ENCODE measurements at places on chromosomes 6 and 20. TPM values are rescaled to one million over a fixed set of nuclear protein-coding genes. Genes with fewer than 3 reads are reported as not detected.

DNA sequence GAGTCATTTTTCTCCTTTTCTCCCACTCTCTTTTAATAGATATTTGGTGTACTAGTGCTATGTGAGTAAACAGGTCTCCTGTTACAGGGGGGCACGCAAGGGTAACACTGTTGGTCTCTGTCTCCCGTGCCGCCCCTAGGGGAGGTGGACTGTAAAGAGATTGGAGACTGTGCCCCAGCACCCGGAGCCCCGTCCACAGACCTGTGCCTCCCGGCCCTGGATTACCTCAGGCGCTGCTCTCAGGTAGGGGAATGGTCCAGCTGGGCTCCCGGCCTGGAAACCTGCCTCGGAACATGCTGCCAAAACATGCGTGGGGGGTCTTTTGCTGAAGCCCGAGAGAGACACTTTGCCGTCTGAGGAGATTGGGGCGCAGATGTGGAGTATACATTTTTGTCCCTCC lies 66.4 kb upstream of the SMIM28 start:
- H3K4me3 ChIP-seq: no peak overlapping the region
- H3K27me3 ChIP-seq: no peaks in the 10 kb centered on the region
- H3K36me3 ChIP-seq: peaks cover 28% of the 10 kb centered on the region
- no peak for DNase-seq
- H3K27ac ChIP-seq: no peak overlapping the region

DNA sequence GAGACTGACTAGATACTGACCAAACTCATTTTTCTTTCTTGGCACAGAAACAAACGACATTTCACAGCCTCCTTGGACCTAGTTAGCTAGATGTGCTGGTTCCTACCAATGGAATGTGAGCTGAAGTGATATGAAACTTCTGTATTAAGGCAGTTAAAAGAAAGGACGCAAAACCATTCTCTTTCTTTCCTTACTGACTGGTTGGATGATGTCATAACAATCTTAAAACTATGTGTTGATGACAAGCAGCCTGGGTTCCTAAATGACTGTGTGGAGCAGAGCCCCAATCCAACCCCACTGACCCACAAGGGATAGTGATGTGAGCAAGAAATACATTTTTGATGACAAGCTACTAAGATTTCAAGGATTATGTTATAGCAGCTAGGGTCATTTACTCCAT lies 35.6 kb downstream of the CEP162 start:
- H3K4me1 ChIP-seq: no peaks in the 10 kb centered on the region
- H3K4me3 ChIP-seq: no peak overlapping the region
- no peaks in the 10 kb centered on the region for H3K27me3 ChIP-seq
- DNase-seq: no peak
- H3K36me3 ChIP-seq: peaks cover 56% of the 10 kb centered on the region

DNA sequence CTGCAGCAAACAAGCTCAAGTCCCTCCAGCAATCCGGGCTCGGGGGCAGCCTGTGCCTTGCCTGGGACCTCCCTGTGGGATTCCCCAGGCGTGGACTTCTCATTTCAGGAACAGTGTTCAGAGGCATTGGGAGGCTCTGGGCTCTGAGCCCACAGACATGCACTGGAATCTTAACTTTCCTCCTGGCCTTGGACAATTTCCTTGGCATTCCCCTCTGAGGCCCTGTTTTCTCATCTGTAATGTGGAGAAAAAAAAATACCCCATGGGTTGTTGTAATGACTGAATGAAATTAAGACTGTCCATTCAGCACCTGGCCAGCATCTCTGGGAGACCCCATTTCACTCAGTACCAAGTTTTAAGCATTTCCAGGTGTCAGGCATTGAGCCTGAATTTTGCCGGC lies 17.6 kb downstream of the BPIFB4 start:
- no peaks in the 10 kb centered on the region for H3K27me3 ChIP-seq
- H3K27ac ChIP-seq: no peak overlapping the region
- H3K4me3 ChIP-seq: no peak overlapping the region
- H3K4me1 ChIP-seq: no peaks in the 10 kb centered on the region
- DNase-seq: no peak
- H3K36me3 ChIP-seq: no peaks in the 10 kb centered on the region

GRCh38 chr6:79307321-79308036 lies 73.0 kb upstream of the HMGN3 start:
- DNase-seq: no peak
- no peaks in the 10 kb centered on the region for H3K36me3 ChIP-seq
- H3K4me1 ChIP-seq: no peaks in the 10 kb centered on the region
- no peaks in the 10 kb centered on the region for H3K27me3 ChIP-seq
- H3K4me3 ChIP-seq: no peak overlapping the region

DNA sequence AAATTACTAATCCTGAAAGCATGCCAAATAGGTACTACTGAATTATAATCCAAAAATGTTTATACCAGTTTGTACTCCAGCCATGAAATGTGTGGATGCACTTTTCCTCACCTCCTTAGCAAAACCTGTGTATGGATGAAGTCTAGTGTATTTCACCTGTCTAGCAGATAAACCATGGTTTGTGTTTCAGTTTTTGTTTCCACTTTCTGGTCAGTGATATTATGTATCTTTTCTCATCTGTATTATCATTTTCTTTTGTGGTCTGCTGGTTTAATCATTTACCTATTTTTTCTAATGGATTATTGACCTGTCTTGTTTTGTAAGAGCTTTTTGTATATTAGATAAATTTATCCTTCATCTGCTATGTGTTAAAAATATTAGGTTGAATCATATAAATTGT lies 41.0 kb upstream of the TMEM217 start:
- DNase-seq: no peak
- no peaks in the 10 kb centered on the region for H3K27me3 ChIP-seq
- H3K4me3 ChIP-seq: no peak overlapping the region
- no peak overlapping the region for H3K27ac ChIP-seq
- H3K4me1 ChIP-seq: peaks cover 4% of the 10 kb centered on the region
- H3K36me3 ChIP-seq: peaks cover 53% of the 10 kb centered on the region

GRCh38 chr6:156948807-156949206 lies 171.6 kb downstream of the ARID1B start:
- DNase-seq: no peak
- H3K36me3 ChIP-seq: no peaks in the 10 kb centered on the region

DNA sequence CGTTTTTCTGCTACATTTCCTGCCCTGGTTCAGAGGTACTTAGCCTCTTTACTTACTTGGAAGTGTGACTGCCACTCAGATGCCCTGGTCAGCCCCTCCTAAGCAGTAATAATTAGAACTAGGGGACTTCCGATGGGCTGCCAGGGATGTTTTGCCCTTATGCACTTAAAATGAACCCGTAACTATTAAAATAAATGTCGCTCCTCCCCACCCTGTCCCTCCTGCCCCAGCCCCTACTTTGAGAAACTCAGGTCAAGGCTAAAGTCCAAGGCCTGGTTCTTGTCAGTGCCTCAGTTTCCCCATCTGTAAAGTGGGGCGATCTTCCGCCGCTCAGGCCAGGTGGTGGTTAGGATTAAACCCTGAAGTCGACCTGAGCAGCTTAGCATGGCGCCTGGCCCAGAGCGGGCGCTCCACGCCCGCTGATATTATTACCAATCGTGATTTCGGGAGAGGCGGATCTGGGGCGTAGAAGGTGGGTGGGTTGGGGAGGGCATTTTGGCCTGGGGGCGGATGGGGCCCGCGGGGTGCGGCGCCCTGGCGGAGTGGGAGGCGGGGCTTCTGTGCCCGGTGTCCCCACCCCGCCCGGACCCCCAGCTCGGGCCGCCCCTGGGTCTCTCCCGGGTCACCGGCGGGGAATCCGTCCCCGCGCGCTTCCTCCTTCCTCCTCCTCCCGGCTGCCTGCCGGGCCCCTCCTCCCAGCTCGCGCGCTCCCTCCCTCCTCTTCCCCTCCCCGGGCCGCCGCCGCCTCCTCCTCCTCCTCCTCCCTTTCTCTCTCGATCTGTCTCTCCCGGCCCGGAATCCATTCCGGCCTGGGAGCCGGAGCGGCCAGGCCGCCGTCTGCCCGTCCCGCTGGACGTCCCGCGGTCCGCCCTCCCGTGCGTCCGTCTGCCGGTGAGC lies at the start of gene SRC:
Gene SRC (plus strand): TSS at position 802 of the 897 bp plus-strand sequence. CDS start 38,014 bp downstream, outside the sequence.
- H3K36me3 ChIP-seq: peaks cover 37% of the 10 kb centered on the region
- H3K4me1 ChIP-seq: peaks cover 14% of the 10 kb centered on the region

GRCh38 chr6:127972815-127973214 lies 72.0 kb upstream of the THEMIS start:
- no peaks in the 10 kb centered on the region for H3K27me3 ChIP-seq
- DNase-seq: no peak
- H3K36me3 ChIP-seq: peaks cover 50% of the 10 kb centered on the region
- no peak overlapping the region for H3K4me3 ChIP-seq
- no peak overlapping the region for H3K27ac ChIP-seq

GRCh38 chr6:106495014-106495413 lies 134.3 kb downstream of the RTN4IP1 start:
- H3K4me3 ChIP-seq: no peak overlapping the region
- no peaks in the 10 kb centered on the region for H3K36me3 ChIP-seq
- no peak overlapping the region for H3K27ac ChIP-seq
- DNase-seq: no peak
- H3K27me3 ChIP-seq: no peaks in the 10 kb centered on the region

DNA sequence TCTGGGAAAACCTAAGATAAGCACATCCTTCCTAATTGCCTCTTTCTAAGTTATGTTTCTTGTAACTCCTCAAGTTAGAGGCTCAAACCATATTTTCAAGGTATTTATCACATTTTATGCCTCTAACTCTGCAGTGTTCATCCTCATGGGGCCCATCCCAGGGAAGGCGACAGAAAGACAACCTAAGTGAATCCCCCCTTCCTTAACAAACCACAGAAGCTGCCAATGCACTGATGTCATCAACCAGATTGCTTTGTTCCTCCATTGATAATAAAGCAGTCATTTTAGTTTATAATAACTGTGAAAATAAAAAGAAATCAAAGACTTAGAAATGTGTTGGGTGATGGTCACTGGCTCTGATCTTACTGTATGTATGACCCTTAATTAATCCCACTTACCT lies 119.5 kb upstream of the TCF21 start:
- no peaks in the 10 kb centered on the region for H3K36me3 ChIP-seq
- H3K27me3 ChIP-seq: no peaks in the 10 kb centered on the region
- no peak overlapping the region for H3K4me3 ChIP-seq
- no peak for DNase-seq
- H3K4me1 ChIP-seq: peaks cover 2% of the 10 kb centered on the region

GRCh38 chr20:46433051-46433450 lies 26.6 kb upstream of the ELMO2 start:
- no peaks in the 10 kb centered on the region for H3K4me1 ChIP-seq
- no peaks in the 10 kb centered on the region for H3K36me3 ChIP-seq
- H3K4me3 ChIP-seq: no peak overlapping the region
- no peak overlapping the region for H3K27ac ChIP-seq
- H3K27me3 ChIP-seq: peaks cover 10% of the 10 kb centered on the region

- H3K27me3 ChIP-seq: no peaks in the 10 kb centered on the region
- H3K4me3 ChIP-seq: no peak overlapping the region
- no peaks in the 10 kb centered on the region for H3K36me3 ChIP-seq
These were observed 19.3 kb upstream of the ZNF831 start for GRCh38 chr20:59144179-59144830.

GRCh38 chr6:163839296-163839695 lies 424.8 kb downstream of the QKI start:
- H3K27ac ChIP-seq: no peak overlapping the region
- H3K4me3 ChIP-seq: no peak overlapping the region
- no peaks in the 10 kb centered on the region for H3K36me3 ChIP-seq
- no peak for DNase-seq

DNA sequence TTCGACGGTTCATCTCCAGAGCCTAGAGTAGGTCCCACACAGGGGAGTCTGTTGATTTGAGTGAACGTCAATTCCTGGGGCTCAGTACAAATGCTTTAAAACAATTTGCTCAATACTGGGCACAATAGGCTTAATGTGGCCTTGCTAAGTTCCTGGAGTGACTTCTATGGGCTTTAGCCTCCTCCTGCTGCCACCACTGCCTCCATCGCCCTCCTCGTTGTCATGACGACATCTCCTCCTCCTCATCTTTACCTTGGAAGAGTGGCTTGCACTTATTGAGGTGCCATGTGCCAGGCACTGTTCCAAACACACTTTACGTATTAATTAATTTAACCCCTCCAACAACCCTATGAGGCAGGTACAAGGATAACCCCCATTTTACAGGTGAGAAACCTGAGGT lies 11.8 kb upstream of the ZMYND8 start:
- H3K4me1 ChIP-seq: peaks cover 7% of the 10 kb centered on the region
- DNase-seq: no peak
- peak overlapping the region; percentile 37 for H3K4me3 ChIP-seq
- no peaks in the 10 kb centered on the region for H3K36me3 ChIP-seq
- no peaks in the 10 kb centered on the region for H3K27me3 ChIP-seq

DNA sequence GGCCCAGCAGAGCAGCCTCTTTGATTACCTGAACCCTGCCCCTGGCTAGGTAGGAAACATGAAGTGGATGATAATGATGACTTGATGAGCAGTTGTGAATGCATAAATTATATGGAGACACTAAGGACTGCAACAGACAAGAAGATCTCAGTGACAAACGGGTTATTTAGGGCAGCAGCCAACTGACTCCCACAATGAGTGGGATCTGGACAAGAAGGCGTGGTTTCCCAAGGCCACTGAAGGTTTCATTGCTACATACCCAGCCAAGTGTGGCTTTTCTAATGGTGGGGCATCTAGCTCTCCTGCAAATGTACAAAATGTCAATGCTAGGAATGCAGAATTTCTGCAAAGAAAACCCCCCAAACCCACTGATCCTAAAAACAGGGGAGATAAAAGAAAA lies 29.4 kb downstream of the RING1 start:
- H3K27me3 ChIP-seq: peaks cover 15% of the 10 kb centered on the region
- H3K4me3 ChIP-seq: no peak overlapping the region
- no peak overlapping the region for H3K27ac ChIP-seq
- H3K4me1 ChIP-seq: no peaks in the 10 kb centered on the region
- peak; percentile 8 for DNase-seq

GRCh38 chr6:139882234-139882633 lies 507.8 kb upstream of the CITED2 start:
- no peaks in the 10 kb centered on the region for H3K36me3 ChIP-seq
- peaks cover 25% of the 10 kb centered on the region for H3K4me1 ChIP-seq
- H3K27ac ChIP-seq: peak overlapping the region; percentile 91
- peak; percentile 57 for DNase-seq
- no peak overlapping the region for H3K4me3 ChIP-seq

DNA sequence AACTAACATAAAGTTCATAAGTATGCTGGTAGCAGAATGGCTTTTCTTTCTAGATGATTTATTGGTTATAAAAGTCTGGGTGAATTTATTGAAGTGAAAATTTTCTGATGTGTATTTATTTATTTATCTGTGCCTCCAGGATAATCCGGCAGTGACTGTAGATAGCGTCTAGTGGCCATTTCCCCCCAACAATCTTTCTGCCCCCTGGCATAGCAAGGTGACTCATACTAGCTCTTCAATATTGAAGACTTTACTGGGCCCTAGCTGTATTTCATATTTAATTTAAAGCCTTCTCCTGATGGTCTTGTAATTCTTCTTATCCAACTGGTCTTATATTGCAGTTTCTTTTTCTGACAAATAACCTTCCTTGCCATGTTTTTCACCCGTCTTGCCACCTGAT lies 154.1 kb upstream of the SGK1 start:
- no peak overlapping the region for H3K4me3 ChIP-seq
- no peaks in the 10 kb centered on the region for H3K4me1 ChIP-seq
- no peaks in the 10 kb centered on the region for H3K36me3 ChIP-seq
- no peak overlapping the region for H3K27ac ChIP-seq

TPBG gene
- total RNA-seq: 39.1 TPM

ABHD16B gene
- total RNA-seq: not detected

IL17F gene
- not detected for total RNA-seq

ERVFRD-1 gene
- not detected for total RNA-seq

HLA-DMB gene
- 1.8 TPM for total RNA-seq

OPN5 gene
- total RNA-seq: not detected

COL9A1 gene
- total RNA-seq: 5.6 TPM

MUCL3 gene
- total RNA-seq: 0.25 TPM

DNAH8 gene
- total RNA-seq: not detected
